ENCODE measurements at places on chromosomes 1 and 21.

- no peak for DNase-seq
Observed at GRCh38 chr1:156063997-156064285, 3.0 kb downstream of the RAB25 start.

GRCh38 chr1:53260631-53261247, 22.4 kb upstream of the MAGOH start:
- no peak for DNase-seq

GRCh38 chr1:242428399-242429190, 95.9 kb downstream of the PLD5 start:
- no peak for DNase-seq

DNA sequence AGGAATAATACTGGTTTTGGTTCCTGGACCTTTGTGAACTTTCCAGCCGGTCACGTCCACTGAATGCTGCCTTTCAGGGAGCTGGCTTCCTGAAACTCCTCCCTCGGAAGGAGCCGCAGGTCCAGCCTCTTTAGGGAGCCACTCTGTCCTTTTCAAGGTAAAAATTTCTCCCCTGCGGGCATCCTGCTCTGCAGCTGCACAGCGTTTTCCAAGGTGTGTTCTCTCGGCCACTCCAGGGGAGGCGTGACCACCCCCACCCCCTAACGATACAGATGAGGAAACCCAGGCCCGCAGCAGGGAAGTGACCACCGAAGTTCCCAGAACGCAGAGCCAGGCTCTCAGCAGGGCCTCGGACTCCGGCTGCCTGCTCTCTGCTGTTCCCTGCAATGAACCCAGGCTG, 21.5 kb downstream of the PADI2 start:
- no peak for DNase-seq

GRCh38 chr1:93615582-93616150, 66.0 kb downstream of the BCAR3 start:
- no peak for DNase-seq

DNA sequence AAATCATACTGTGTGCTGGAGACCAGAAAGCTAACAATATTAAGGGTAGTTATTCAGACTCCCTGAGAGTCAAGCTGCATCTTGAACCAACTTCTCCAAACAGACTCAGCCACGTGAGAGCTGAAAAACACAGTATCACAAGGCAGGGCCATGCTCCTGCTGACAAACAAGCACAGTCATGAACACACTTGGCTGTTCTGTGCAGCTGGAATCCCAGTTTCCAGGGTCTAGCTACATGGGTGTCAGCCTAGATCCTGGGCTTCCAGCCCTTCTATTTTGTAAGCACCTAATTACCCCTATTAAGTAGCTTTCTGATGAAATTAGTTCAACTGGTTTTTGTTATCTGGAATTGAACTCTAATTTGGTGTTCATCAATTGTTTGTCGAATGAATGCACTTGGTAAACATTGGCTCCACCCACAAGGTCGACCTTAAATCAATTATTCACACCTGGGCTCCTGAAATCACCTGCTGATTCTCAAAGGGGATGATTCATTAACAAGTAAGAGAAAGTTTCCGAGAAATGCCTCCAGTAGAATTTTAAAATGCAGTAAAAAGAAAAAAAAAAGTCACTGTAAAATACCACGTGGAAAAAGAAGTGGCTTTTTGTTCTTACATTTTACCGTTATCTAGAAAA, 179.3 kb downstream of the ZC3H11B start:
- DNase-seq = no peak

GRCh38 chr1:63063367-63063766, 259.0 kb upstream of the FOXD3 start:
- no peak for DNase-seq

- DNase-seq = no peak
Observed at GRCh38 chr1:25257196-25257595, 9.9 kb upstream of the RSRP1 start.

DNA sequence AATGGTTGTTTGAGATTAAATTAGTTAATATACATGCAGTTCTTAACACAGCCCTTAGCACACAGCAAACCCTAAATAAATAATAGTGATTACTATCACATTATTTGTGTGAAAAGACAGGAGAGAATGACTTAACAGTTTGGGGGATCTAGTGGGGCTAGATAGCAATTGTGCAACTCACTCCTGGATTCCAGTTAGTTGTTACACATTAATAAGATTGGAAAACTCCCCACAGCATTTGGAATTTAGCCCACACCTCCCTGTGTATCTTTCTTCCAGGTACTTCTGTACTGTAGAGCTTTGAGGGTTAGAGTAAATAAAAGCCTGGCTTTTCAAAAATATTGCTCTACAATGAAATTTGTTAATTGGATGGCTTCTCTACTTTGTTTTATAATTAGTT, 93.2 kb downstream of the KCTD3 start:
- no peak for DNase-seq

GRCh38 chr21:46617267-46618051, 12.6 kb upstream of the S100B start:
- DNase-seq = no peak

DNA sequence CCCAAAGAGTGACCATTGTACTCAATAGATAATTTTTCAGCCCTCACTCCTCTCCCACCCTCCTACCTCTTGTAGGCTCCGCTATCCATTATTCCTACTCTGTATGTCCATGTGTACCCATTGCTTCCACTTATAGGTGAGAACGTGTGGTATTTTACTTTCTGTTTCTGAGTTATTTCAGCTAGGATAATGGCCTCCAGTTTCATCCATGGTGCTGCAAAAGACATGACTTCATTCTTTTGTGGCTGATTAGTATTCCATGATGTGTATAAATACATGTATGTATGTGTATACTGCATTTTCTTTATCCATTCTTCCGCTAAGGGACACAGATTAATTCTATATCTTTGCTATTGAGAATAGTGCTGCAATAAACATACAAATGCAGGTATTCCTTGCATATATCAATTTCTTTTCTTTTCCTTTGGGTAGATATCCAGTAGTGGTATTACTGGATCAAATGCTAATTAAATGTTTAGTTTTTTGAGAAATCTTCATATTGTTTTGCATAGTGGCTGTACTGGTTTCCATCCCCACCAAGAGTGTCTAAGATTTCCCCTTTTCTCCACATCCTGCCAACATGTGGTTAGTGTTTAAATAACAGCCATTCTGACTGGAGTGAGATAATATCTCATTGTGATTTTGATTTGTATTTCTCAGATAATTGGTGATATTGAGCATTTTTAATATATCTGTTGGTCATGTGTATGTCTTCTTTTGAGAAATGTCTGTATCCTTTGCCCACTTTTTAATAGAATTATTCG, 4.9 kb downstream of the LY9 start:
- no peak for DNase-seq

GRCh38 chr1:8388732-8389562, 71.0 kb downstream of the SLC45A1 start:
- DNase-seq = no peak

- no peak for DNase-seq
Observed at GRCh38 chr1:18166341-18166740, 58.7 kb downstream of the IGSF21 start.

DNA sequence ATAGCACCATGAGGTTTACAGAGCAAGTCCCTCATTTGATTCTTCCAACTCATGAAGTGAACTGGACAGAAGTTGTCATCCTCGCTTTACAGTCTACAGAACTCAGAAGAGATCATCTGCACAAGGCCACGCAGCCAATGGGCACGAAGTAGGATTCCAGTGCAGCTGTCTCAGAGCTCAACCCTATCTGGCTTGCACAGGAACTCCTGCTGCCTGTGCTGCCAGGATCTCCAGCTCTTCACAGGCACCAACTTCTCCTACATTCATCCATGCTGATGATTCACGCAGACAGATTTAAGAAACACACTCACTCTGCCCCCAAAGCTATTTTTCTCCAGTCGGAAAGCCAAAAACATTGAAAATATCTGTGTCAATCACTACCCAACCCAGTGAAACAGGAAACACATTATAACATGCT, 157.0 kb downstream of the RERE start:
- no peak for DNase-seq

DNA sequence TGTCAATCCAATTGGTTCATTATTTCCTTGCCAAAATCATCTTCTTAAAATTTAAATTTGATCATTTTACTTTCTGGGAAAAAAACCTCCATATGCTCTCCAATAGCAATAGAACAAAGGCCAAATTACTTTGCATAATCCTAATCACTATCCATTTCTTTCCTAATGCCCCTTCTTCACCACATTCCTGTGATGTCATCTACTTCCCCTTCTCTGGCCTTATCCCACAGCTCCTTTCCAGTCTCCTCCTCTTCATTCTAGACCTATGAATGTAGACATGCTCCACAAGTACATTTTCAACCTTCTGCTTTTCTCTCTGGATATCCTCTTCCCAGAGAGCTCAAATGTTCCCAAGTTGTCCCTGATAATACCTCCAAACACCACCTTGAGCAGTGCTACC, 216.6 kb downstream of the MRPL39 start:
- no peak for DNase-seq

DNA sequence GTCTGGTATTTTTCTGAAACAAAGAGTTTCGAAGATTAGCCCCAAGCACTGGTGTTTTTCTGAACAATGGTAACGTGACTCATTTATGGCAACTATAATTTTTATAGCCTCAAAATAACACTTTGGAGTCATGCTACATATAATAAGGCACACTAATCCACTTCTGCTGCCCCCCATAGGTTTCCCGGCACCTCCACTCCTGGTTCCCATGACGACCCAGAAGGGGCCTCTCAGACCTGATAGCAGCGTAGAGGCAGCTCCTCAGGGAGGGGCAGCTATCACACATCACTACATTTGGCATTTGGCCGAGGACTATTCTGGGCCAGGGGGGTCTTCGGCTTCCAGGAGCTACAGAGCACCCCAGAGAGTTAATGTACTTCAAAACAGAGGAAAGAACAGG, 23.3 kb downstream of the CAPN8 start:
- no peak for DNase-seq

DNA sequence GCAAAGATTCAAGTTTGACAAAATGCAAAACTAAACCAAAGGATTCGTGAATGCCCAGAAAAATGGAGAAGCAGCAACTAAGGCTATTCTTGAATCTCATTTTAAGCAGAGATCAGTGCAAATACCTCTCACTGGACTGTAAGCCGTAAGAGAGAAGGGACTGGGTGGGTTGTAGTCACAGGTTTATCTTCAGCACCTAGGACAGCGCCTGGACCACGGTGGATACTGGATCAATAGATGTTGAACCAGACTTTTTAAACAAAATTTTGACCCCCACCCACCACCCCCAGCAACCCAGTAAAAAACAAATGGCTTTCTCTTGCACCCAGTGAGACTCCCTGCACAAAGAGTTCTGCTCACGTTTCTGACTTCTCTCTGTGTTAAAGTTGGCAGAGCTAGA, 347.1 kb downstream of the AJAP1 start:
- no peak for DNase-seq

DNA sequence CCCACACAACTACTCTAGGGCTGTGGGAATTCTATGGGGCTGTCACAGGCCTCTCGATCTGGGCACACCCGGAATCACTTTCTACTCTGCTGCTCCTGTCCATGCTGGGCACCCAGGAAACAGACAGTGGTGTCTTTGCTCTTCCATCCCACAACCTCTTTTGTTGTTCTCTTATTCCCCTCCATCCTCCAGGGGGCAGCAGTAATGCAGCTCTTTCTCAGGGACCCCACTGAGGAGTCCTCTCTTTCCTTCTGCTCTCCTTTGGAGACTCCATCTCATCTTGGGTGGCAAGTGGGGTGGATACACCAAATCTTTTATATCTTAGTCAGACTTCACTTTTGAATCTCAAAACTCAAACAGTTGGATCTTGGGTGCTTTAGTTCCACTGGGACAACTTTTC, 206.3 kb downstream of the HS2ST1 start:
- DNase-seq = no peak

- DNase-seq = peak; percentile 3
Observed at GRCh38 chr1:119327450-119328155, 41.0 kb upstream of the HAO2 start.

GRCh38 chr1:19347533-19348172, 35.5 kb downstream of the SLC66A1 start:
- no peak for DNase-seq

DNA sequence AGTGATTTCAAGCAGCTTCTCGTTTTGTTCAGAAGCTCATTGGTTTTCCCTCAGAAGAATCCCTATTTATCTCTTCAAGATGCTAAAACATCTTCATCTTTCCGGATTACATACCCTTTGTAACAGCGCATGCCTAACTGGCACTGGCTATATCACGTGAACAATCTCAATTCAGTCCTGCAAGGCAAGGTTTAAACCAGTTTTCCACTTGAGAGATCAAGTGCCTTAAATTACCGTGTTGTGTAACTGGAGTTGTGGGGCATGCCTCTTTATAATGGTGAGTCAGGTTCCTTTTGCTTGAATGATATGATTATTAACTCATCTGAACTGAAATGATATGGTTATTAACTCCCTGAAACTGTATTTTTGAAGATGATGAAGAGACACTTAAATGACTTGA, 11.0 kb upstream of the ZFP69B start:
- DNase-seq = no peak

- no peak for DNase-seq
Observed at GRCh38 chr1:153505576-153505975, 30.2 kb downstream of the S100A6 start.

DNA sequence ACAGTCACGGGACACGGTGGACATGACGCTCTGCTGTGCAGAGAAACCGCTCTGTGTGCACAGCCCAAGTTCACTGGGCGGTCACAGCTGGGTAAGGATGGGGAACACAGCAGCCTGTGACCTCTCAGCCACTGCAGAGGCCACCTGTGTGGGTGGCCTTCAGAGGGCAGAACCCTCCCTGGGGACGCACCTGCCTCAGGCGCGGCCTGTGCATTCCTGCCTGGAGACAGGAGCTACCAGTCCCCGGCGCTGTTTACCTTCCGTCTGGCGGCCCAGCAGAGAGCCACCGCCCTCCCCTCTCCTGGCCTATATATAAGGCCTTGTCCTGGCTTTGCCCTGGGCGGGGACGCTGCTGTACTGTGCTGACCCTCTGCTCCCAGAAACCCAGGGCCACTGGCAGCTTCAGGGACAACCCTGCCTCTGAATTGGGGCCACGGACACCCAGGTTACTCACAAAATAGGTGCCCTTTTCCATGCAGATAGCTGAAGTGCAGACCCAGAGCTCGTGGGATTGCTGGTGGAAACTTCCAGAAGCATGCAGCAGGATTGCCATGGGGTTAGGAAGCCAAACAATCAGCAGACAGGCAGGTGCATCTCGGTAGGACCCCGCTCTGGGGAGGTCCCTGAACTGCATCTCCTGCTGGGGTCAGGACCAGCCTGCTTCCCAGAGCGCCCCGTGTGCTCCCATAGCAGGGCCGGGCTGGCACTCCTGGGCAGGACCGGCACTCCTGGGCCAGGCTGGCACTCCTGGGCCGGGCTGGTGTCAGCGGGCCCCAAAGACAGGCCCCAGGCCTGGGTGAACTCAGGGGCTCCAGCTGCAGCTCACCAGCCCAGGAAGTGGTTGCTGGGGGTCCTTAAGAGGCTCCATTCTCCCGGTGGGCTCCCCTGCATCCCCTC, 83.6 kb downstream of the SIK1 start:
- no peak for DNase-seq

Data from KG1 (cell line).